HFF-Myc (cell line): ENCODE measurements at places on chromosomes 12 and 14.

DNA sequence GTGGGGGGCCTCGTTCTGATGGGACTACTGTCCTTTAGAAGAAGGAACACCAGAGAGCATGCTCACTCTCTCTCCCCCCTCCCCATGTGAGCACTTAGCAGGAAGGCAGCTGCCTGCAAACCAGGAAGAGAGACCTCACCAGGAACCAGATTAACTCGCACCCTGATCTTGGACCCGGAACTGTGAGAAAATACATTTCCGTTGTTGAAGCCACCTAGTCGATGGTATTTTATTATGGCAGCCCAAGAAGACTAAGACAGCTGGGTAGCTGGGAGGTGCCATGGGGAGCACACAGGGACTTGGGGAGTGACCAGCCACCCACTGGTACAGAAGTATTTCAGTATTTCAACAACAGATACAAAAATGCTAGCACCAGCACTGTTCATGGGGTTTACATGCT lies 59.0 kb downstream of the VCPKMT start:
- no peak for DNase-seq

DNA sequence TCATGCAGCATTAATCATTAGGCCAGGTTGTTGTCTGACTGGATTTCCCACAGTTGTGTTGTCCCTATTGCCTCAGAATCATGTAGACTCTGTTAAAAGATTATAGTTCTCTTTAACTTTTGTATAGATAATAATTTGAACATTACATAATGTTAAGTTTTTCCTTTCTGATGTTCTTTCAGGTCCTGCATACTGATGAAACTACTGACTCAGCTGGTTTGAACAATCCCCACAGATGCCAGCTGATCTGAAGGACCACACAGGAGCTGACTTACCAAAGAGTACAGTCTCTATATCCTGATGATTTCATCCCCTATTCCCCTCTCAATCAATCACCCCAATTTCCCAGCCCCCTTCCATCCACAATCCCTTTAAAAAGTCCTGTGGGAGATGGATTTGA lies 341.2 kb upstream of the MGAT4C start:
- DNase-seq: no peak

DNA sequence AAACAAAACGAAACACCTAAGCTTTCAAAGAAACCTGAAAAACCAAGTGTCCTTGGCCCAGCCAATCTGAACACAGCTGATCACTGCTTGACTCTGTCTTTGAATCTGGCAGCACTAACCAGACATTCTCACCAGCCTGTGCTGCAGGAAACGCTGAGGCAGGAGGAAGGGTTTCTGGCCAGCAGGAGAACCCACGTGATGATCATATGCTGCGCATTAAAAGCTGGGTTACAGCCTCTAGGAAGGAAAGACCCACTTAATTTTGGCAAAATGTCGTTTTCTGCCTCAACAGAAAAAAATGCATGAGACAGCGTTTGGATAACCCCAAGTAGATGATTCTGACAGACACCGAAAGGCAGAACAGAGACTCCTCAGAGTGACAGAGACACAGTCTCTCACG lies 9.8 kb downstream of the APPL2 start:
- DNase-seq: peak; percentile 83

GRCh38 chr12:32365473-32366064 lies 33.8 kb upstream of the FGD4 start:
- peak; percentile 47 for DNase-seq

DNA sequence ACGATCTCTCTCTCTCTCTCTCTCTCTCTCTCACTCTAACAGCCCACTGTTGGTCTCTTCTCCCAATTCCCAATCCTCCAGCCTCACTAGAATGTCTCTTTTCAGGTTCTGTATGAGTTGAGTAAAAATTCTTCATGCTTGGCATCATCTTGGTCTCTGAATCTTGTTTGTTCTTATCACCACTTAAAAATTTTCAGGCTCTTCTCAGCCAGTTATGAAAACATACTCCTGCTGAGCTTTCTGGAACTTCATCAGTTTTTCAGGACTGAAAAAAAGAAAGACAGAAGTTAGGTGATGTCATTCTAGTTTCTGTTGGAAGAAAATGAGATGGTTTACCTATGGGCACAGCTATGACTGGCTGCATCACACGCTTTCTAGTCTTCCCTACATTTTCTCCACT lies 11.5 kb upstream of the IL22 start:
- no peak for DNase-seq

GRCh38 chr14:83184531-83184930 lies 1650.9 kb upstream of the SEL1L start:
- no peak for DNase-seq

GRCh38 chr12:108517288-108518100 lies 2.4 kb downstream of the FICD start:
- no peak for DNase-seq

GRCh38 chr12:19369691-19370148 lies 69.6 kb upstream of the AEBP2 start:
- DNase-seq: peak; percentile 33

- no peak for DNase-seq
Measured at GRCh38 chr14:77206261-77206824, 24.7 kb downstream of the TMEM63C start.

GRCh38 chr12:44968965-44969364 lies 81.9 kb downstream of the DBX2 start:
- DNase-seq: no peak

- peak; percentile 25 for DNase-seq
Measured at GRCh38 chr14:30283822-30284446, 275.0 kb upstream of the G2E3 start.

- peak; percentile 59 for DNase-seq
Measured at GRCh38 chr12:84814664-84815245, 97.8 kb downstream of the SLC6A15 start.
